ENCODE measurements at places on chromosomes 2 and 18.

DNA sequence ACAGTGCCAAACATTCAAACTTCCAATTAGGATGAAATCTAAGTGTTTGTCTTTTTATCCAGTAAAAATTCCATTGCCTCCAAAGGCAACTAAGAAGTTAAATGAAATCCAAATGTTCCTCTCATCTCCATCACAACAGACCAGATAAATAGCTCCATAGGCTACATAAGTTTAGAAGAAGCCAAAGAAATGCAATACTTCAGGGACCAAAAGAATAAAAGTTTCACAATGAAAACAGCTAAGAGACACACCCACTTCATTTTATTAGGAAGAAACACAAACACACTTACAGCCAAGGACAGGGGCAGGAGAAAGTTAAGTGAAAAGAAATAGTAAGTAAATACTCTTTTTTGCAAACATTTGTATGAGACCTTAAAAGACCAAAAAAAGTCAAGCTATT, 88.5 kb upstream of the CCDC150 start:
- no peak for DNase-seq

GRCh38 chr18:4260107-4260506, 195.0 kb downstream of the DLGAP1 start:
- DNase-seq, result no peak

- no peak for DNase-seq
These were observed 1633.5 kb downstream of the SUCLG1 start for GRCh38 chr2:82825410-82826090.

DNA sequence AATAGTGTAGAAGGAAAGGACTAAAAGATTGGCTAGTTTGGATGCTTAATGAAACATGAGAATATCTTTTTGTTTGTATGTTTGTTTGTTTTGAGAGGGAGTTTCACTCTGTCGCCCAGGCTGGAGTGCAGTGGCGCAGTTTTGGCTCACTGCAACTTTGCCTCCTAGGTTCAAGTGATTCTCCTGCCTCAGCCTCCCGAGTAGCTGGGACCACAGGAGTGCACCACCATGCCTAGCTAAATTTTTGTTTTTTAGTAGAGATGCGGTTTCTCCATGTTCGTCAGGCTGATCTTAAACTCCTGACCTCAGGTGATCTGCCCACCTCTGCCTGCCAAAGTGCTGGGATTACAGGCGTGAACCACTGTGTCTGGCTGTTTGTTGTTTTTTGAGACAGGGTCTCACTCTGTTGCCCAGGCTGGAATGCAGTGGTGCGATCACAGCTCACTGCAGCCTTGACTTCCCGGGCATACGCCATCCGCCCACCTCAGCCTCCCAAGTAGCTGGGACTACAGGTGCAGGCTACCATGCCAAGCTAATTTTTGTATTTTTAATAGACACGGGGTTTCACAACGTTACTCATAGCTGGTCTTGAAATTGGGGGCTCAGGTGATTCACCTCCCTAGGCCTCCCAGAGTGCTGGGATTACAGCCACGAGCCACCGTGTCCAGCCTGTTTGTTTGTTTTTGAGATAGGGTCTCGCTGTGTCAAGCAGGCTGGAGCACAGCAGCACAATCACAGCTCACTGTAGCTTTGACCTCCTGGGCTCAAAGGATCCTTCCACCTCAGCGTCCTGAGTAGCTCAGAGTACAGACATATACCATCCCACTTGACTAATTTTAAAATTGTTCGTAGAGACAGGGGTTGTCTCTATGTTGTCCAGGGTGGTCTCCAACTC, 209.2 kb downstream of the MYCN start:
- DNase-seq, result no peak

GRCh38 chr2:223735659-223736244, 101.6 kb downstream of the AP1S3 start:
- no peak for DNase-seq

DNA sequence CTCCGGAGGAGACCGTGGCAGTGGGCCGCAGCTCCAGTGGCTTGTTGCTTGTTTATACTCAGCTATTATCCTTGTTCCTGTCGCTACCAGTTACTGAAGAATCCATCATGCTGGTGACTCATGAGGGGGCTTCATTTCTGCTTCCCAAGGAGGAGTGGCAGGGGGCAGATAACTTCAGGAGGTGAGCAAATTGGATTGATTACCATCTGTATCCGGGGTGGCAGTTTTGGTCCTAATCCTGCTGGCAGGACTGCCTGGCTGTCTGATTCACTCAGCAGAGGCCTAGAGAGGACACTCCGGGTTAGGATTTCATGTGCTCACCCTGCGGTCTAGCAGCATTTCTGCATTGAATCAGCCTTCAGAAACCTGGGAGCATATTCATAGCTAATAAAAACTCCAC, 230.0 kb downstream of the ACTR3 start:
- DNase-seq, result no peak

DNA sequence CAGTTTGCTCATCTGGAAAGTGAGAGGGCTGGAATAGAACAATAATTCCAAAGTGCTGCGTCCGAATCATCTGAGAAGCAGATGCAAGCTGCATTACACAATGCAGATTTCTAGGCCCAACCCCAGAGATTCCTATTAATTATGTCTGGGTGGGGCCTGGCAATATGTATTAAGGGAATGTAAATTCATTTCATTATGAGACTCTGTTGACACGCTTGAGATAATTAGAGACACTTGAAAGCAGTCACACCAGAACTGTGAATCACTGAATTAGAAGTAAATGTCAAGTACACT, 54.7 kb upstream of the HK2 start:
- DNase-seq, result no peak

GRCh38 chr2:201950606-201951005, 83.0 kb upstream of the FZD7 start:
- DNase-seq, result no peak

- DNase-seq, result no peak
These were observed 22.2 kb downstream of the INPP5D start for GRCh38 chr2:233082222-233082930.

GRCh38 chr2:108571286-108571685, 37.0 kb downstream of the LIMS1 start:
- no peak for DNase-seq

GRCh38 chr2:50782543-50782942, 249.4 kb downstream of the NRXN1 start:
- no peak for DNase-seq

GRCh38 chr2:9291331-9291730, 84.7 kb downstream of the ASAP2 start:
- no peak for DNase-seq

- peak; percentile 40 for DNase-seq
These were observed 45.5 kb upstream of the LDAH start for GRCh38 chr2:20868377-20868776.

DNA sequence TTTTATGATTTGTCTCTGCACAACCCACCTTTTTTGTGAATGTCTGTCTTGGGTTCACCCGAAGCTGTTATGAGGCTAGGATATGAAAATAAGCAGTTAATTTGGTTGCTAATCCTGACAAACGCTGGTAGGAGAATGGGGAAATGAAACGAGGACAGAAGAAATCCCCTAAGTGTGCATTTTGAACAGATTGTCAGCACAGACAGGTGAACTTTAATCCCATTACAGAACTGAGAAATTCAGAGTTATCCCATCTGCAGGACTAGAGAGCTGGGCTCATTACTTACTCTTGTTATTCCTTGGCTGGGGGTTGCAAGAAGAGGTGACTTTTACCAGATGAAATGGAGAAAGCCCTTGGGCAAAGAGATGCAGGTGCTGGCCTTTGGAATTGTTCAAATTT, 123.3 kb upstream of the NYAP2 start:
- DNase-seq, result no peak

- no peak for DNase-seq
These were observed 740.4 kb downstream of the DSC3 start for GRCh38 chr18:30302181-30302580.

GRCh38 chr2:117086174-117086942, 728.1 kb upstream of the DDX18 start:
- DNase-seq, result no peak

GRCh38 chr2:18849841-18850578, 260.6 kb upstream of the NT5C1B start:
- no peak for DNase-seq

GRCh38 chr2:41958251-41958650, 89.6 kb upstream of the PKDCC start:
- DNase-seq, result no peak

- no peak for DNase-seq
These were observed 4.0 kb upstream of the HNMT start for GRCh38 chr2:137960223-137960622.

DNA sequence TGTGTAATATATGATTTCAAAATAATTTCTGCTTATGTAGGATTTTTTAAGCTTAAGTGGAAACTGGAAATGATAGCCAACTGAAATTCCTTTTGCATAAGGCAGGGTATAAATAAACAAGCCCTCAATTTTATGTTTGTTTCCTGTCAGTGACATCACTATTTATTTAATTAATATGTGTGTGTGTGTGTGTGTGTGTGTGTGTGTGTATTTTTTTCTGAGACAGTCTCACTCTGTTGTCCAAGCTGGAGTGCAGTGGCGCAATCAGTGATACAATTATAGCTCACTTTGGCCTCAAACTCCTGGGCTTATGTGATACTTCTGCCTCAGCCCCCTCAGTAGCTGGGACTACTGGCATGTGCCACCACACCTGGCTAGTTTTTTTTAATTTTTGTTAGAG, 29.3 kb upstream of the CYP20A1 start:
- no peak for DNase-seq

DNA sequence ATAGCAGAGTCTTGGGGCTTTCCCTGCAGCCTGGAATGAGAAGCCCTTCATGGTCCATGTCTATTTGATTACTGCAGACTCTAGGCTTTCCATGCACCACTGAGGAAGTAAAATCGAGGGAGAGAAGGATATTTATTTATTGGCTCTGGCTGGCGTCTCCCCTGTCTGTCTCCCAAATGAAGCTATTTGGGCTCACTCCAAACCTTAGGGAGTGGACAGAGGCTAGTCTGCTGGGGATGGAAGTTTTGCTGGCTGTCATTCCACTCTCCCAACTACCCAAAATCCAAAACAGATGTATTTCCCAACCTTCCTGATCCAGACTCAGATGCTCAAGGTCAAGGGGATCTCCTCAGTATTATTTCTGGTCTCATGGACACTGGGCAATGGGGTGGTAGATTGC, 33.7 kb downstream of the TMEM17 start:
- no peak for DNase-seq

- no peak for DNase-seq
These were observed 143.0 kb upstream of the GATA6 start for GRCh38 chr18:22026362-22026761.

DNA sequence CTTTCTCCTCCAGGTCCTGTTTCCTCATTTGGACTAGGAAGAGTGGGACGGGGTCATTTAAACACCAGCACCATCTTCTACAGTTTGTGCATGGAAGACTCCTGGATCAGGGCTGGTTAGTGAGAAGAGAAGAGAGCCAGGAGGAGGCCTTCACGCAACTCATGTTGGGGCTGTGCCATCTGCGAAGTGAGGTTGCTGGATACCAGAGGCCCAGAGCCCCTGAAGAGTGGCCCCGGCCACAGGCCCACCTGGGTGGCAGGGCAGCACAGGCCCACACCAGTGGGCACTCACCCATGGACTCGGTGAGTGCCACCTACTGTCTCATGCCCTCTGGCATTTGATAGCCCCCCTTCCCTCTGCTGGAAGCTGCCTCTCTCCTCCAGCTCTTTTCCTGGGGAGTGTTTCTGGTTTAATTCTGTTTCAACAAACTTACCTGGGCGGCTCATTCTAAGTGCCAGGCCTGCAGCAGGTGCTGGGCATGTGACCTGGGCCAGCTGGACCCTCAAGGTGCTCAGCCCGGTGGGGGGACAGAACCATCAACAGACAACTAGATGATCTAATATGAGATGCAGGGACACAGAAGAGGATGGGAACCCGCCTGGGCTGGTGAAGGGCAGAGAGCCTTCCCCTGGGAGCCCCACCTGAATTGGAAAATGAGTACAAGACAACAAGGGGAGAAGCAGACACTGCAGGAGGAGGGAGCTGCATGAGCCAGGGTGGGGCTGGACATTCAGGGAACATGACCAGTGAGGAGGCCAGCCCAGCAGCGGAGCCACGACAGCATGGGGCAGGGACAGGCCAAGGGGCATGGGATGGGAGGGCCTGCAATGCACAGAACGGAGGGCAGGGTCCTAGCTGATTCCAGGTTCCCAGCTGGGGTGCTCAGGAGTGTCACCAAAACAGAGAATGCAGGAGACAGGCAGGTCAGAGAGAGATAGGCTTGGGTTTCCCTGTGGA, 70.6 kb downstream of the MARCO start:
- no peak for DNase-seq

- no peak for DNase-seq
These were observed 282.7 kb upstream of the CDH2 start for GRCh38 chr18:28459587-28459986.

DNA sequence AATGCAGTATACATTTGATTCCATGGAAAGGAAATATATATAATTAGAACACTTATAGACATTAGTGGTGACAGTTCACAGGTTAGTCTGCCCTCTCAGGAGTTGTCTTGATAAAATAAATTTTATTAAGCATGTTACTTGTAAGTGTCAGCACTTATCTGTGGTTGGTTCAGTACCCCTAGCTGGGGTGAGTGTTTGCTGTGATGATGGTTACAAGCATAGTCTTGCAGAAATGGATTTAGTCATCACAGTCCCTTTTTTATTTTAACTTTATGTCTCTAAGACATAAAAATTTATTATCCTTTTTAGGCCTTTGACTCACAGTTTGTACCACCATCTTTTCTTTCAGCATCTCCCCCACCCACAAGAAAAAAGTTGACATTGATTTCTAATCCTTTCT, 52.1 kb downstream of the NCK2 start:
- DNase-seq, result no peak

GRCh38 chr2:48419884-48420511, 110.0 kb upstream of the STON1 start:
- no peak for DNase-seq

DNA sequence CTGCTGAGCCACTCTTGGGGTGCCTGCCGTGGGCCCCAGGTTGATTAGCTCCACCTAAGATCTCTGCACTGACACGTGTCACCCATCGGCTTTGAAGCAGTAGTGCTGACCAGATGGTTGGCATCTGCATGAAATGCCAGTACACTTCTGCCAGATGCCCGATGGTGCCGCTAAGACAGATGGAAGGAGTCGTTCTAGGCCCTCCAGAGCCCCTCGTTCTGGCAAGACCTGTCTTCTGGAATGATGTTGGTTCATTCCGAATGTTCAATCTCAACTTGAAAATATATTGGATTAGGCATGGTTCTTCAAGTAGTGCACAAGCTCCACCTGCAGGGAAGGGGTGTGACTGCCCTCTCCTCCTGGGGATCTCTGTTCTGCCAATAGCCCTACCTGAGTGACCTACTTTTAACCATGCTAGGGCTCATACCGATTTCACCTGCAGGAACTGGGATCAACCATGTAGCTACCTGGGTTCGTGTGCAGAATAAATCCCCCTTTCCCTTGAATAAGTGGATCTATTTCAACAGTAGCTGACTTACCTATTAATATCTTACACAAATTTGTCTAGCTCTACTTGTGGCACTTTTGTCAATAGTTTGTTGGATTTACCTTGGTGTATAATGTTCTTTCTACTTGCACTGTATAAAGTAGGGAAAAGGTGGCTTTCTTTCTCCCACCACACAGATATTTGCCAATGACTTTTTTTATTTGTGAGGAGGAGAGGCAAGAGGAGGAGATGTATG, 342.6 kb downstream of the CTNNA2 start:
- no peak for DNase-seq
